ENCODE measurements at places on chromosomes 1 and 21.
A peak's percentile ranks its signal among the peaks of the same experiment; 100 is the strongest.

DNA sequence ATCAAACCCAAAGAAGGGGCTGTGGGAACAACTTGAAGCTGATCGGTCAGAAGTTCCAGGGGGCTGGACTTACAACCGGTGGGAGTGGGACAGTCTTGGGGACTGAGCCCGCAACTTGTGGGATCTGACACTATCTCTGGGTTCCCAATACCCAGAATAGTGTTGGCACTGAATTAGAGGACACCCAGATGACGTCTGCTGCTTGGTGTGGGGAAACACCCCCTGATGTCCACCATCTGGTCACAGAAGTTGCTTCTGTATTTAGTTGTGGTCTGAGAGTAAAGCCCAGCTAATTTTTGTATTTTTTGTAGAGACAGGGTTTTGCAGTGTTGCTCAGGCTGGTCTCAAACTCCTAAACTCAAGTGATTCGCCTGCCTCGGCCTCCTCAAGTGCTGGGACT lies 28.8 kb downstream of the SERBP1 start:
- DNase-seq, result no peak

- no peak for DNase-seq
These were observed 39.0 kb upstream of the USH2A start for GRCh38 chr1:216462066-216462775.

GRCh38 chr1:99133756-99134500 lies 129.3 kb upstream of the PLPPR5 start:
- DNase-seq, result no peak

GRCh38 chr1:101290119-101290921 lies 53.5 kb downstream of the S1PR1 start:
- DNase-seq, result no peak

DNA sequence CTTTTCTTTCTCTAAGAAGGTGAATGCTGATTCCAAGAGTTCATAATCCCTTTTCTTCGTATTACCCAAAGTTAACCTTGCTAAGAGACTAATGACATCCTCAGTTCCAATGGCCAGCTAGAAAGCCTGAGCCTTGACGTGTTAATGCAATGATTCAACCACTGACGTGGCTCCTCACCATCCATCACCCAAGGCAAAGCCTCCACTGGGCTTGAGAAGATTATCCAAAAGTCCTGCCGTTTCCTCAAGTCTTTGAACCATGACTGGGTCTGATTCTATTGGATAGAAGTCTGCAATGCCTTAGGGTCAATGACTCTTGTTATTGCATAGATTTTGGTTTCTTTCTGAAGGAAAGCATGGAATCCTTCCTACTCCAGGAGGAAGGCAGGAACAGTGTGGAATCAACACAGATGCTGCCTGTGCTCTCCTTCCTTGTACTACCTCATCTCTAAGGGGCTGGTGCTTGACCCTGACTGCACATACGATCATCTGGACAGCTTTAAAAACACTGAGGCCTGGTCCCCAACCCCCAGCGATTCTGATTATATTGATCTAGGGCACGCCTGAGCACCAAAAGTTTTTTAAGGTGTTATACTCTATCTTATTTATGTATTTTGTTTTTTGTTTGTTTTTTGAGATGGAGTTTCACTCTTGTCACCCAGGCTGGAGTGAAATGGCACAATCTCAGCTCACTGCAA lies 69.3 kb upstream of the ANGPTL1 start:
- no peak for DNase-seq

GRCh38 chr1:10467078-10467477 lies 5.3 kb downstream of the DFFA start:
- DNase-seq, result no peak

GRCh38 chr1:85599681-85600080 lies 19.1 kb downstream of the CCN1 start:
- DNase-seq, result no peak

GRCh38 chr1:14996133-14997050 lies 157.2 kb upstream of the TMEM51 start:
- DNase-seq, result no peak

- peak; percentile 24 for DNase-seq
These were observed 5.2 kb upstream of the HLX start for GRCh38 chr1:220873868-220874655.

- no peak for DNase-seq
These were observed 115.8 kb upstream of the ZNF678 start for GRCh38 chr1:227447531-227447990.

GRCh38 chr1:104905322-104905721 lies 1155.6 kb downstream of the AMY1C start:
- DNase-seq, result no peak

DNA sequence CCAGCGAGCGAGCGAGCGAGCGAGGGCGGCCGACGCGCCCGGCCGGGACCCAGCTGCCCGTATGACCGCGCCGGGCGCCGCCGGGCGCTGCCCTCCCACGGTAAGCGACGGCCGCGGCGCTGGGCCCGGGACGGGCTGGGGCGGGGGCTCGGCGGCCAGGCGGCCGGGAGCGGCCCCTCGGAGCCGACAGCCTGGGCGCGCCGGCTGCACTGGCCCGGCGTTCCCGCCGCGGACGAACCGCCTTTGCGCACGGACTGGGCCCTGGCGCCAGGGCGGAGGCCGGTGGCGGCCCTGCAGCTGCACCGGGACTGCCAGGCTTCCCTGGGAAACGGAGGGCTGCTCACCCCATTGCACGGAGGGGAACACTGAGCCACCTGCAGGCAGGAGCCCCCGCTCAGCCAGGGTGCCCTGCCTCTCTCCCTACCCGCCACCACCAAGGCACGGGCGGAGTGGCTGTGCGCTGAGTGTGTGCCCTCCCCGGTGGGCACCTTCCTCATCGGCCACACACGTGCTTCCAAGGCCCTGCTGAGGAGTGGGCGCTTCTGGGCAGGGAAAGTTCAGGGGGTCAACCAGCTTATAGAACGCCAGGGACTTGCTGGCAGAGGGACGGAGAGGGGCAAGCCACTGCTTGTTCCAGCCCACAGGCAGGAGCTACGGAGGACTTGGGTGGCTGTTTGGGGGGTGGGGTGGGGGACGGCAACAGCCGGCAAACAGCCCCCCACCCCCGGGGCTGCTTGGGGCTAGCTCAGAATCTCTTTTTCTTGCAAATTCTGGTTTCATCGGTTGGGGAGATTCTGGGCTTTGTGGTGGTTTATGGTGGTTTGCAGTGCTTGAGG lies 532 bp downstream of the CSF1 start:
- no peak for DNase-seq

DNA sequence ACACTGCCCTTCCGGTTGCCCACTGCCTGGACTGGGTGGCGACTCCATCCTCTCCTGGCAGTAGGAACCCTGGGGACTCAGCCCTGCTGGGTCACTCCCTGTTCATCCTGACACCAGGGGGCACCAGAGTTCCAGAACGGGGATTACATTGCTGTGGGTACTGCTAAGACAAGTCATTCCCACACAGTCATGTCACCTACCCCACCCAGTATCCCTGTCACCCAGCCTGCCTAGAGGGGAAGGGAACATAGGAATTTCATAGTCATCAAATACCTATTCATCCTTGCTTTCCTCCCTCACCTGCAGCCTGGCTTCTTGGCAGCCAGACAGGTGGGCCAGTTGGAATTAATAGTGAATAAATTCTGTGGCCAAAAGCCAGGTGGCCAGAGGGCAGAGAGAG lies 9.8 kb upstream of the SFN start:
- peak; percentile 23 for DNase-seq

DNA sequence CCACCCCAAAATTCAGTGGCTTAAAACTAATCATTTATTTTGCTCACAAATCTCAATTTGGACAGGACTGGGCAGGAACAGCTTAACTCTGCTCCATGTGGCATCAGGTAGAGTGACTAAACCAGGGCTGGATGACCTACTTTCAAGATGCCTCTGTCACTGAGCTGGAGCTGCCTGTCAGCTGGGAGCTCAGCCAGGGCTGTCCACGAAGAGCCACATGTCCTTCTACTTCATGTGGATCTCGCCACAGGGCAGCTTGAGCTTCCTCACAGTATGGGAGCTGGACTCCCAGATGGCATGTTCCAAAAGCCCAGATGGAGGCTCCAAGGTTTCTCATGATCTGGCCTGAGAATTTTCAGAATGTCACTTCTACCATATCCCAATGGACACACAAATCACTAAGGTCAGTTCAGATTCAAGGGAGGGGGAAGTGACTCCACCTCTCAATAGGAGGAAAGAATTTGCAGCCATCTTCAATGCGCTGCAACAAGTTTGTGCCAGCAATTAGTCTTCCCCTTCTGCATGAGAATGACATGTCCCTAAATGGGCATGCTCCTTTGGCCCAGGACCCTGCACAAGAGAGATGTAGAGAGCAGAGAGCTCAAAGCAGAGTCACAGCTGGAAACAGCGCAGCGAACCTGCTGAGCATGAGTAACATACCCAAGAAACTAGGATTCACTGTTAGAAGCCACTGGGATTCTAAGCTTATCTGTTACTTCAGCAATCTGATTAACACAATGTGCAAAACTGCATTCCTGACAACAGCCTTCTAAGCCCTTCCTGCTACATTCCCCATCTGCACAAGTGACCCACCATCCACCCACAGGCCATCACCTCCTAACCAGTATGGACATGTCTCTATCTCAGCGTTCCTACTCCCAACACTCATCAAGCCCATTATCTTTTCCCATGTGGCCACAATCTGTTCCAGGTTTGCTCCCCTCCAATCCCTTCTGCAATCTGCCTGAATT lies 17.0 kb downstream of the HLCS start:
- no peak for DNase-seq

- no peak for DNase-seq
These were observed 27.4 kb downstream of the TNFSF18 start for GRCh38 chr1:173023343-173023742.

GRCh38 chr1:170790651-170791071 lies 126.7 kb downstream of the PRRX1 start:
- DNase-seq, result no peak

DNA sequence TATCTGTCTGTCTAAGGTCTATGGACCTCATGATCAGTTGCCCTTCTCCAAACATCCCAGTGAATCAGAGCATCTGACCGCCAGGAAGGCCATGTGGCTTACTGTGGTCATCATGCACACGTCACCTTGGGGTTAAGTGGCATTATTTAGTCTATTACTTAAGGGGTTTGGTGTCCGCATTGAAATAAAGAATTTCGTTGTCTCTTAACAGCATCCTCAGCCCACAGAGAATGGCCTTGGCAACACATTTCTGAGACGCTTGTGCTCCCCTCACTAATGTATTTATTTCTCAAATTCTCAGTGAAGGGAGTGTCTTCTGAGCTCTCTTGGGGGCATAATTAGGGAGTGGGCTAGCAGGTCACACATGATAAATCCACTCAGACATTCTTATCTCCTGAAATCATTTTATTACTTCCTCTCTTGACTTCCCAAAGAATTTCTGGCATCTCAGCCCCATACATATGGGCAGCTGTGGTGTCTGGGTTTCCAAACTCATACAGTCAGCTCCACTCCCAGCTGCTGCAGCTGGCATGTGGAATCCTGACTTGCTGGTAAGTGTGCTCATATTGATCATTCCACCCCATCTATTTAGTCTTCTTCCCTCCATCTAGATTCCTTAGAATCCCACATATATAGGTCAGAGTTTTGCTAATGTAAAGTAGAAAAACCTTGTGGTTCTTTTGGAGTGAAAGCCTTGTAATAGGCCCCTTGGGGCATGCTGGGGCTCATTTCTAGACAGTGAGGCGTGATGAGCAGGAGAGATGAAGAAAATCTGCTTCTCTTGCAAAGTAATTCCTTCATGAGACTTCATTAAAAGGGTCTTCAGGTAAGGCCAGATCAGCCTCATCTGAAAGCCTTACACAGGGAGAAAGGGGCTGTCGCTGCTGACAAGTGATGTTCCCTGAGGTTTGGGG lies 110.5 kb downstream of the HHAT start:
- no peak for DNase-seq

- no peak for DNase-seq
These were observed 6.1 kb upstream of the ADORA1 start for GRCh38 chr1:203121186-203122015.

GRCh38 chr1:245054105-245054504 lies 100.7 kb upstream of the KIF26B start:
- DNase-seq, result no peak

DNA sequence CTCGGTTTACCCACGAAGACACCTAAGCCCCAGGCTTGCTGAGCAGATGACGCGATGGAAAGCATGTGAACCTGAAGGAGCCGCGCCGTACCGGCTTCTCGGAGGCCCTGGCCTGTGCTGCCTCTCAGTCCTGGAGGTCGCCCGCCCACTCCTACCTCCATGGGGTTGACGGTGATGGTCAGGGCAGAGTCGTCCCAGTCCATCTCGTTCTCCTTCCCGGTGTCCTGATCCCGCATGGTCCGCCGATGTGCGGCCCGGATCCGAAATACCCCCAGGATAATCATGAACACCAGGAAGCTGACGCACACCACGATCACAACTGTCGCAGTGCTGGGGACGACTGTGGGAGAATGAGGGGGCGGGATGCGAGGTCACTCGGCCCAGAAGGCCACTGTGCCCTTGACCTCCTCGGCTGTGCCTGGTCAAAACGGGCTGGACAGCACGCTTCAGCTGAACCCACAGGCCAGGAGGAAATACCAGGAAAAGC lies 79.6 kb downstream of the PIK3CD start:
- no peak for DNase-seq

DNA sequence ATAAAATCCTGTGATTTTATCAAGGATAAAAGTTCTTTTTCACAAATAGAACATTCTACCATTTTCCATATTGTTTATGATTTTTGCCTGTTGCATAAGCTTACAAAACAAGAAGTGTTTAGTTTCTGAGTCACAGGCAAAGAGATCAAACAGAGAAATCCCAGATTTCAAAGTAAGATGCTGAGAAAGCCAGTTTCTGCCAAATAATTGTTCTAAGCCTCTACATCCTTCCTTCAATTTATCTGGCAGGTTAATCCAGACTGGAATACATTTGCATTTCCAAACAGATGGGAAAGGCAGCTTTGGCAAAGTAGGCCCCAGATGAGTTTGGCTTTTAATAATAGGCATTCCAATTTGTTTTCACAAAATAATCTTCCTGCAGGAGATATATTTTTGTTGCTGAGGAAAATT lies 2.5 kb downstream of the SLC1A7 start:
- DNase-seq, result no peak

- DNase-seq, result no peak
These were observed 14.7 kb downstream of the YTHDF2 start for GRCh38 chr1:28751315-28752060.

- DNase-seq, result no peak
These were observed 1.5 kb downstream of the RGS7 start for GRCh38 chr1:241355311-241356010.

GRCh38 chr1:161119092-161119903 lies 1.4 kb downstream of the NIT1 start:
- DNase-seq, result no peak

DNA sequence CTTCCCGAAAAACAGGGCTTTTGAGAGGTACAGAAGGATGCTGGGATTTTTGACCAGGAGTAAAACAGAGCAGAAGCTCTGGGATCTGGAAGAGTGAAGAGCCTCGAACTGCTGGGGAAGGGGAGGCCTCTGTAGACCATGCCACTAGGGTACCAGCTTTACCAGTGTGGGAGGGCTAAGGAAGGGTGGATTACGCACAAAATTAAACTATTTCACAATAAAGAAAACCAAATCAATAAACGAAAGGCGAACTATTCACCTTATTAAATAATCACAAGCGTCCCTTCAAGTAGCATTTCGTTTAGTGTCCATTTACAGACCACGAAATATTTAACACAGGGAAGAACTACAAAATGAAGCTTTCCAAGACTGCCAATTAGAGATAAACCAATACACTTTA lies 723 bp downstream of the CZIB start:
- no peak for DNase-seq

- no peak for DNase-seq
These were observed 1.6 kb upstream of the ZMYM6 start for GRCh38 chr1:35033346-35033745.

All from amygdala (tissue), 56 donors.